ENCODE measurements at places on chromosomes 3 and 15.

DNA sequence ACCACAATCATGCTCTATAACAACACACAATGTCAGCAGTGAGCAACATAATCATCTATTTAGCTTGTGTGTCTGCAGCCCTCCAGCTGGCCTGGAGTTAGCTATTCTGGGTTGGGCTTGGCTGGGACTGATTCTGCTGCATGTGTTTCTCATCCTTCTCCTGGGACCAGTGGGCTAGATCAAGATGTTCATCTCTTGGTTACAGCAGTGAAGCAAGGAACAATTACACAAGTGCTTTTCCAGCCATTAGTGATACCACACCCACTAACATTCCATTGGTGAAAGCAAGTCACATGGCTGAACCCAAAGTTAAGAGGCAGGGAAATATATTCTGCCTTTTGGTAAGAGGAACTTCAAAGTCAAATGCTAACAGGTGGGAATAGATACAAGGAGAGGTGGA, 14.6 kb downstream of the NUDT16 start:
- DNase-seq, result peak; percentile 62

DNA sequence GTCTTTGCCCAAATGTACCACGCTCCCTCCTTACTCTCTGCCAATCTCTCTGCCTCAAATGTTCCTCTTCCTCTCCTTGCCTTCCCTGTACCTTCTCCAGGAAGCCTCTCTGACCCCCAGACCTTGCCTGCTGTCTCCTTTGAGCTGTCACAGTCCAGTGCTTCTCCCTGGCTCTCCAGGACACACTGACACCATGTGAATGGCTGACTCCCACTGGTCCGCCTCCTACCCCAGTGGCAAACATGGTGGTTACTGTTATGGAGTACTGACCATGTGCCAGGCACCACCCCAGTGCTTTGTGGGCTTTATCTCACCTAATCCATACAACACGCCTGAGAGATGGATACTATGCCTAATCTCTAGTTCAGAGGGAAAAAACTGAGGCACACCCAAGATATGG, 141.9 kb downstream of the TPRA1 start:
- DNase-seq, result no peak

- no peak for DNase-seq
Measured at GRCh38 chr15:87965304-87965703, 291.2 kb downstream of the NTRK3 start.

DNA sequence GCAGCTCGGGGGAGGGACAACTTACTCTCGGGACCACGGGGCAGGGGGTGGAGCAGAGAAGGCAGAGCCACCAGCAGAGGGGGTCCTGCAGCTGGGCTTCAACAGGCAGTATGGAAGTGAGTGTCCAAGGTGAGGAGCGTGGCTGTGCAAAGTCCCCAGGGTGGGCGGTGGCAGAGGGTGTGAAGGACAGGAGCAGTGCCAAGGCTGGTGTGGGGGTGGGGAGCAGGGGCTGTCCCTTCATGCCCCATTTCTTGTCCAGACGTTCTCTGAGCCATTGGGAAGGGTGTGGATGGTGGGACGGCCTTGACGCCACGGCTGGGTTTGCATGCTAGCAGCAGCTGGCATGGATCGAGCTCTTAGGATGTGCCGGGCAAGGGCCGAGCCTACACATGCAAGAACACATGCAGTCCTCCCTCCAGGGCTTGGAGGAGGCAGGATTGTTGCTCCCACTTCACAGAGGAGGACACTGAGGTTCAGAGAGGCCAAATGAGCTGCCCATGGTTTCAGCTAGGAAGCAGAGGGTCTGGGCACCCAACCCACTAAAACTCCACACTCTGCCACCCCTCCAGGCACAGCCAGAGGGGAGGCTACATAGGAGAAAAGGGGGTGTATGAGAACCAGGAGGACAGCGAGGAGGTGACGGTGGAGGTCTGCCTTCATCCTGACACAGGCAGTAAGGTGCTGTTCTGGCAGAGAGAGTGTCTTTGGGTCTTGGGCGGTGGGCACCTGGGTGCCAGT, 93.6 kb downstream of the TBC1D2B start:
- no peak for DNase-seq

DNA sequence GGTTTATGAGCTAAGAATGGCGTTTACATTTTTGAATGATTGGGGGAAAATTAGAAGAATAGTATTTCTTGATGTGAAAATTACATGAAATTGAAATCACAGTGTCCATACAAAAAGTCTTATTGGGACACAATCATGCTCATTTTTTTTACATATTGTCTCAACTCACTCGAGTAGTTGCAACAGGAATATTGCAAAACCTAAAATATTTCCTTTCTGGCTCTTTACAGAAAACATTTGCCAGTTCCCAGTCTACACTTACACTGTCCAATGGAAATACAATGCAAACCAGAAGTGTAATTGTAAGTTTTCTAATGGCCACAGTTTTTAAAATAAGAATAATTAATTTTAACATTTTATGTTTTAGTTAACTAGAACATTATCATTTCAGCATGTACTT, 137.8 kb downstream of the SAMMSON start:
- DNase-seq, result no peak

DNA sequence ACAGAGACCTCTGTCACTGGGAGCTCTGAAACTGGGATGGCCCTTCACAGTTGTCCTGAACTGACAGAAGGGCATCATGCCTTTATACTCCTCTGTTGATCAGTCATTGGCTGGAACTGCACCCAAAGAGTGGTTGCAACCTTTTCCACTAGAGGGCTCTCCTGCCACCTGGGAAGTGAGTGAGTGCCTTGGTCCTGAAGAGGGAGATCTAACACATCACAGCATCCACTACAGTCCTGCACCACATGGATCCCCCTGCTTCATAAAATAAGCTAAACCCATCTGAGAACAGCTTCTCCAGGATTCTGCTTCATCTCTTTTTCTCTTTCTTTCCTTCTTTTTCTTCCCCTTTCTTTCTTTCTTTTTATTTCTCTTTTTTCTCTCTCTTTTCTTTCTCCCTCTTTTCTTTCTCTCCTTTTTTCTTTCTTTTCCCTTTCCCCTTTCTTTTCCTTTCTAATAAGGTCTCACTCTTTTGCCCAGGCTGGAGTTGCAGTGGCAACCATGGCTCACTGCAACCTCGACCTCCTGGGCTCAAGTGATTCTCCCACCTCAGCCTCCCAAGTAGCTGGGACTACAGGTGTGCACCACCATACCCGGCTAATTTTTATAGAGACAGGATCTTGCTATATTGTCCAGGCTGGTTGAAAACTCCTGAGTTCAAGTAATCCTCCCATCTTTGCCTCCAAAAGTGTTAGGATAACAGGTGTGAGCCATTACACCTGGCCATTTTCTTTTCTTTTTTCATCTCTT, 42.8 kb upstream of the RAF1 start:
- DNase-seq, result peak; percentile 75

DNA sequence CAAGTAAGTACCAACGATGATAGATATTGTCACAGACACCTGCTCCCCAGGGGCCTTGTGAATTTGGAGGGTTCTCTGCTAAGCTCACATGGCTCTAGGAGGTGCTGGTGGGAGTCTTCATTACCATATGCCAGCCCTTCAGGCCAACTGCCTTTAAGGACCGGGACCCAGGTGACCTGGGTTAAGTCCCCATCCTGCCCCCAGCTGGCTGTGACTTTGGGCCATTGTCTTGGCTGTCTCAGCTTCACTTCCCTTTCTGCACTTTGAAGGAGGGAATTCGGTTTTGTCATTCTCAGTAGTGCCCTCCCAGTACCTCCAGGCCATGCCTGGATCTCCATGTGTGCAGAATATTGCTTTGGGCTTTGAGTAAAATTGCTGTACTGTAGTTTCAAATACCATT, 72.8 kb upstream of the ACAD9 start:
- DNase-seq, result no peak

DNA sequence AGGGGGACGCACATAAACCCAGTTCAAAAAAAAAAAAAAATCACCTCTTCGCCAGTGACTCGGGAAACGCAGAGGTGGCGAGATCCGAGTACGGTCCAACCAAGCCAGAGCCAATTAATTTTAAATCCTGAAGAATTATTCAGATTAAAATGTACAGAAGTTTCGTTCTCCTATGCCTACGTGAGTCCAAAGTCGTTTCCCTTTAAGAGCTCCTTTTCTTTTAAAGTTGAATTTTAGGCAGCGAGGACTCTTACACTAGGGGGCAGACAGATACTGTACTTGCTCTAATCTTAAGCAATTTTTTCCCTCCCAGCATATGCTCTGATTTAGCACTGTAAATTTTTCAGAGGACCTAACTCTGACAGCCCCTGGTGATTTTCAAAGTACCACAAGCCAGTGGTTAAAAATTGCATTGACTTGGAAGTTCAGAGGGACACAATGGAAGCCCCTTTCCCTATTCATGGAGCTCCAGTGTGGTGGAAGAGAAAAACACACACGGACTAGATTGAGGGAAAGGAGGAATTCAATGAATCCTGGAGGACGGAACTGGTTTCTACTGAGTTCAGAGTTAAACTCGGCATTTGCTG, 3.3 kb upstream of the NR2F2 start:
- DNase-seq, result peak; percentile 92

- no peak for DNase-seq
Measured at GRCh38 chr15:36810656-36811449, 231.4 kb downstream of the CDIN1 start.

DNA sequence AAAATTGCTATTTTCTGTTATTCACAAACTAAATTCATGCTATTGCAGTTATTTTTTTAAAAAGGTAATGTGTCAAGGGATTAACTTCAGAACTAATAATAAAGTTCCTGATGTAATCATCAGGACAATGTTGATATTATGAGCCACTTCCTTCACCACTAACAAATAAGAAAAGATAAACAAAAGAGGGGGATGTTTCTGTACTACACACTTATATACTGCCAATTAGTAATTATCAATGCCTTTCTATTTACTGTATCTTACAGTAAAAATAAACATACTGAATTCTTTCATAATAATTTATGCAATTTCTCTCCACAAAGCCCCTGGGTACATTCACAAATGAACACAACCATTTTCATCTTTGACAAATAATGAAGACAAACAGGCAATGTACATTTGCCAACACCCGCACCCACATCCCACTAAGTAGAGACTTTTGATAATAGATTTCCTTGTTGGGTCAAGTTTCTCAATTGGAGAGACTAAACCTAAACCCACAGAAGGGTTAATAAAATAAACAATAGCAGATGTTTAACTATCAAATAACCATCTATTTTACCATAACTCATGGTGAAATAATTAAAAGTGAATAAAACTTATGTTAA, 3.7 kb downstream of the CBLB start:
- no peak for DNase-seq

- DNase-seq, result no peak
Measured at GRCh38 chr3:15071699-15072098, 6.6 kb upstream of the MRPS25 start.

Measured in fibroblast of upper back skin (primary cell).